ENCODE measurements at places on chromosomes 11 and 22.

DNA sequence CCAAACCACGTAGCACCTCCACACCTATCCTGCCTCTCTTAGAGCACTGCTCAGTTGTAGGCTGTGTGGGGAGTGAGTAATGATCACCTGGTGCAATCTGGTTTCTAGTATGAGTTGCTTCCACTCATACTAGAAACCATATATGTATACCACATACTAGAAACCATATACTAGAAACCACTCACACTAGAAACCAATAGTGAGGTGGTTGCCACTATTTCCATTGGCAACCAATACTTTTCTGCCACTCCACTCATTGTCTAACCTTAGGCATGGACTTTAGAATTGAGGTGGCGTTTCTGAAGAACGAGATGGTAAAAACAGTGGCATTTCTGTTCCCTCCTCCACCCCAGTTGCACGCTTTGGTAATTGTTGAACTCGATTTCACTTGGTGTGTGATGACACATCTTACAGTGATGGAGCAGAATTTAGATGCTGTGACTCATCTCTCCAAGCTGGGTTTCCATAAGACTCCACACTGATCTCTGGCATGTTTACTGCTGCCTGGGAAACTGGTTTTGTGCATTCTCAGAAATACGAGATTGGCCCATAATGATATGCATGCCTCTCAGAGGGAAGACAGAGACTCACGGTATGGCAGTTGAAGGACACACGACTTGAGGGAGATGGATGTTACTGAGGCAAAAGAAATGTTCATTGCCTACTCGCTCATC lies 82.9 kb downstream of the KIRREL3 start:
- DNase-seq = no peak

DNA sequence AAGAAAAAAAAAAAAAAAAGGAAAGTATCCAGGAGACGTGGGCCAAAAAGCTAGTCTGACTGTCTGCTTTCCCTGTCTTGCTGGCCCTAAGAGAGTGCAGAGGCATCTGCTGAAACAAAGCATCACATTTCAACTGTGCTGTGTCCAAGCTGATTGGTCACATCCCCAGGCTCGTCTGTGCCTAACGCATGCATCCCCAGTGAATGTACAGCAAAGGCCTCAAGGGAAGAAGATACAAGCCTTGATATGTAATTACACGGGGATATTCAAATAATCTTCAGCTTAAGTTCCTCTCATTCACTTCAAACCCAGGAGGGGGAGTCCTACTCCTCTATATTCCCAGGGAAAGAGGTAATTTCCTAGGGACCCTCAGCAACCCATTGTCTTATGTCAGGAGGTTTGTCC lies 5.4 kb upstream of the SORL1 start:
- no peak for DNase-seq

- no peak for DNase-seq
Observed at GRCh38 chr22:37126882-37127281, 17.4 kb upstream of the TMPRSS6 start.

DNA sequence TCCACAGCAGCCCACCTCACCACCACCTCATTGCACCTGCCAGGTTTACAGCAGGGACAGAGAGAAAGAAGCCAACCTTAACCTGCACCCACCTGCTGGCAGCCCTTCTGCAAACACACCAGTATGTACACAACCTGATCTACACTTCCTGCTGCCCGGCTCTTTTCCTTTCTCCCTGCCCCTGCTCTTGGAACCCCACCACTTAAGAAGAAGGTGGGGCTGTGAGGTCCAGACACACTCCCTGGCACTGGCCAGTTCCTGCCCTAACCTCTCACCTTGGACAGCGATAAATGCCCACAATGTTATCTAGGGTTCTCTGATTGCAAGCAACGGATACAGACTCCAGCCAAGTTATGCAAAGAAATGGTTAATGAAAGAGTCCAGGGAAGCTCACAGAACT lies 10.8 kb upstream of the SLC35C1 start:
- DNase-seq = no peak

GRCh38 chr11:75198278-75198973 lies 42.1 kb upstream of the TPBGL start:
- DNase-seq = no peak

Data from activated T-helper 9 cell treated with anti-CD3 and anti-CD28 coated beads, Interleukin-2, amount 50 U/mL, for 16 hours (primary cell).